ENCODE measurements at places on chromosomes 6 and 20.

DNA sequence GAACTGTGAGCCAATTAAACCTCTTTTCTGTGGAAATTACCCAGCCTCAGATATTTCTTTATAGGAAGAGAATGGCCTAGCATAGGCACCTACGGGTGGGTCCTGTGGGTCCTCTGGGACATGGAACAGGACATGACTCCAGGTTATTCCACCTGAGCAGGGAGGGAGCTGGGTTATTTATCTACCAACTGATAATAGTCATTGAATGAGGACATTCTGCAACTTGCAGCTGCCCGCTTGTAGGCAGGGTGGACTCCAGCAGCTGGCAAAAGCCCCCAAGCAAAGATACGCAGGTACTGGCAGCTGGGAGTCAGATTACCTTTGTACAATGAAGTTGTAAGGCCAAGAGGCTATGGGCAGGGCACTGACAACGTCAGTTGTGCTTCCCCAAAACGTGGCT, 1.4 kb upstream of the BANF2 start:
- no peak for DNase-seq

DNA sequence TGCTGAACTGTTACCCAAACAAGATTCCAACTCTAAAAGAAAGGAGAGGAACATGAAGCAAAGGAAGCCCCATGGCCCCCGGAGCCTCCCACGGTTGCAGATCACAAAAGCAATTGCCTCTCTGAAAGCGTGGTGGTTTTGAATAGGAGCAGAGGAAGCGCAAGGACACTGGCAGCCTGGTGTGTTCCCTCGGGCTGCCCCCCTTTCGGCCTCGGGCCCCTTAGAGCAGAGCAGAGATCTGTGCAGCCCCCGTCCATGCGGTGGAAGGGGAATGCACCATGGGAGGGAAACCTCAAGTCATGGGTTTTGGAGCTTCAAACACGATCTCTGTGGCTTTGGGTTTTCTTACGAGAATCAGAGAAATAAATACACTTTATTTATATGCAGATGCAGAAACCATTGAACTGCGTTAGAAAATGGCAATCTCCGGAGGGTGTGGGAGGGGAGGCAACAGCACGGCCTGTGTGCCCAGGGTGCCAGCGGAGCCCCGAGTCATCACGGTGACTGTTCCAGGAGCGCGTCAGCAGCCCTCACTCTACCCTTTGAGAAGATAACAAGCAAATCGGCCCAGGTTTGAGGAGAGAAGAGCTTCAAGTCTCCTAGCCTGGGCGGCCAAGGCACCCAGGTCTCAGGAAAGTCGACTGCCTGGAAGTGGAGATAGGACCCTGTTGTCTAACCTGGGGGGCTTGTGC, 20.5 kb downstream of the FOXF2 start:
- no peak for DNase-seq

GRCh38 chr6:47118611-47119010, 76.5 kb upstream of the ADGRF1 start:
- no peak for DNase-seq

GRCh38 chr6:148898376-148899014, 151.7 kb downstream of the UST start:
- DNase-seq: no peak

All from stimulated activated CD8-positive, alpha-beta memory T cell treated with anti-CD3 and anti-CD28 coated beads, Interleukin-15, amount 100 ng/mL, for 48 hours (primary cell).